Tibial nerve (tissue), 4 donors: ENCODE measurements at places on chromosomes 7 and 10.

DNA sequence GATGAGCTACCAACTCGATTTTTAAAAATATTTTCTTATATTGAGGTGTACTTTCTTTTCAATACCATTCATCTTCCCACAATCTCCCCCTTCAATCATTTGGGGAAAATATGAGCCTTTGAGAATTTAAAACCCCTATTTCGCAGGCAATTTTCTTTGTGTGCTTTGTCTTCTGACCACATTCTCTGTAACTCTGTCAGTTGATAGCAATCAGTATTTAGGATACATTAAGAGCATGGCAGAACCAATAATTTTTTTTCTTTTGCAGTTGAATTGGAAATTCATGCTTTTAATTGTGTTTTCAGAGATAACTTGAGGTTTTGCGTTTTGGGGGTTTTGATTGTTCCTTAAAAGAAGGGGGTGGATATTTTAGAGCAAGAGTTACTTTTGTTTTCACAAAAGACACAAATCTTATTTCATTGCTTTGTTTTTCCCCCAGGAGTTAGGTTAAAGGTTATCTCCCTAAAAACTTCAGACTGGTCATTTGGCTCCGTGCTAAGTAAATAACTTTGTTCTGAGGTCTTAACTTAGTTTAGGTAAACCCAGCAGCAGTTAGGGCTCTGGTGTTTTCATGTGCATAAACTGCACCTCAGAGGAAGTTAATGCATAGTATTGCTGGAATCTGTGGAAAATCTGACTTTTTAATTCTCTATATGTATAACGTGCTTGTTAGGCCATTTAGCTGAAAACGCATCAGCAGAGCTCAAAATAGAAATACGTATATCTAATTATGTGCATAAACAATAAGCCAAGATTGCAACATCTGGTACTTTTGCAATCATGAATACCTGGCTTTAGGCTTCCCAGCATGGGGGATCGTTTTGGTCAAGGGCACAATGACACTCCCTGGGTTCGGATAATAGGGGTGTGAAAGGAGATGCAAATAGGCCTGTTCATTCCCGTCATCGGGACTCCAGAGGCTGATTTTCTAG is 676.4 kb upstream of the ANKRD30A start:
- H3K27me3 ChIP-seq: no peaks in the 10 kb centered on the region
- no peak overlapping the region for H3K27ac ChIP-seq
- no peaks in the 10 kb centered on the region for H3K4me1 ChIP-seq

DNA sequence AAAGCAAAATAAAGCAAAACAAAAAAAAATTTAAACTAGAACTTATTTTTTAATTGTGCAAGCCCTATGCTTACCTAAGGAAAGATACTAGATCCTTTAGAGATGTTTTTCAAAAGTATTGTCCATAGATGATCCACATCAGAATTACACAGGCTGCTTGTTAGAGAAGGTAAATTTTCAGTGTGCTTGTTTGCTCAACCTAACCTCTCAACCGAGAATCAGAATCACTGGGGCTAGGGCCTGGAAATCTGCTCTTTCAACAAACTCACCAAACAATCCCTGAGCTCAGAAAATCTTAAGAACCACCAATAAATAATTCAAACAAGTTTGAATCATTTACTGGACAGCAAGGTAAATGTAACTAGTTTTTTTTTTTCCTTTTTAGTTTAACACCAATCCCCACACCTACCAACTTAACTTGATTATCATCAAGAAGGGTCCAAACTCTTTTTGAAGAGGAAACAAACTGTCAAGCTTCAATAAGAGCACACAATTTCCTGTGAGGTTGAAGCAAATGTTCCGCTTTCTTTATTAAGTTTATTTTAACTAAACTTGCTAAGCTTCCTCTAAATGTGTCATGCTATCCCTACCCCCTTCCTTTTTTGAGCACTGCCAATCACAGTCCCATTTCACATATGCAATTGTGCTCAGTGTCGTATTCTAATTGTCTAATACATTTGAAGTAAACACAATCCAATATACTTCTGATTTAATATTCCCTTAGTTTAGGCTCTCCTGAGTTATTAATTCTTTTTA is 7.4 kb upstream of the TSPAN33 start:
- H3K4me3 ChIP-seq: no peak overlapping the region
- H3K36me3 ChIP-seq: no peaks in the 10 kb centered on the region
- no peak for DNase-seq
- no peaks in the 10 kb centered on the region for H3K4me1 ChIP-seq

DNA sequence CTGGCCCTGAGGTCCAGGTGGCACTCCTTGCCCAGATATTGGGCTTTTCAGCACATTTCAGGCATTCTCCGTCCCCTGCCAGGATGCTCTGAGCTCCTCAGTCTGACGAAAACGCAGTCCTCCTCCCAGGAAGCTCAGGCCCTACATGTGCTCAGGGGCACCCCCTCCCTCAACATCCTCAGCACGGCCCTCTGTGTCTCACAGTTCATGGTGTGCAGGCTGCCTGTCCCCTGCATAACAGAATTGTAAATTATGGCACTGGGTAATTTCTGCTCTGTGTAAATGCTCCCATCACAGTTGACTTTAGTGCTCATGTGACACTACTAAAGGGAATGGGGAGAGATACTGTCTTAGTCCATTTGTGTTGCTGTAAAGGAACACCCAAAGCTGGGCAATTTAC is 563.8 kb downstream of the DNAJB6 start:
- H3K27ac ChIP-seq: no peak overlapping the region
- H3K4me3 ChIP-seq: no peak overlapping the region
- no peak for DNase-seq
- no peaks in the 10 kb centered on the region for H3K36me3 ChIP-seq
- H3K4me1 ChIP-seq: peaks cover 1% of the 10 kb centered on the region
- H3K27me3 ChIP-seq: no peaks in the 10 kb centered on the region

DNA sequence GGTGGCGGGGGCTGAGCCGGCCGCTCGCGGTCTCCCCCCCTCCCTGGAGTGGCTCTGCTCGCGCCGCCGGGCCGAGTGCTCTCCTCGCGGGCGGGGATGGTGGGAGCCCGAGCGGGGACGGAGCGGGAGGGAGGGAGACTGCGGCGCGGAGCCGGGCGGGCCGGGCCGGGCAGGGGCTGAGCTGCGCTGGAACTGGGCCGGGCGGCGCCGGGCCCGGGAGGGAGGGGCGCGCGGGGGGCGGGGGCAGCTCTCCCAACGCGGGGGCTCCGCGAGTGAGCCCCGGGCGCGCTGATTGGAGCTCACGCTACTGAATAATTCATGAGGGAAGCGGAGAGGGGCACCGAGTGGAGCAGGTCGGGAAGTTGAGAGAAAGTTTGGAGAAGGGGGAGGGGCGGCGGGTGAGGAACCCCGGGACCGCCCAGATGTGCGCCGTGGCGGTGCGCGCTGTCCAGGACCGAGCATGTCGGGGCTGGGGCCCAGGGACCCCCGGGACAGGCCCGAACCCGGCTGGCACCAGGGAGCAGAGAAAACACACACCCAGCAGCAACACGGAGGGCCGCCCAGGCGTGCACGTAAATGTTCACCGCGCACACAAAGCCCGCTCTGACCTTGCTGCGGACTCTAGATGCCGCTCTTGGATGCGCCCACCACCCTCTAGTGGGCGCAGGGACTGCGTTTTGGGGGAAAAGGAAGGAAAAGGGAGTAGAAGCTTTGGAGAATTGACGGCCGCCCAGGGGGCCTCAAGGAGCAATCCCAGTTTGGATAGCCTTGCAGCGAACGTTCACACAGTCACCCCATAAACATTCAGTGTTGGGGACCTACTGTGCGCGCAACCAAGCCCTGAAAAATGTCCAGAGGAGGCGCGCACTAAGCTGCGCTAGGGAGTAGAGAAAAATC is at the start of gene EPHB4:
TSS of gene EPHB4 (minus strand) at position 194 of the 897 bp plus-strand sequence. CDS start 493 bp downstream, outside the sequence.
- H3K27me3 ChIP-seq: no peaks in the 10 kb centered on the region
- peak within 1 kb of the TSS; percentile 46 for H3K4me3 ChIP-seq
- H3K4me1 ChIP-seq: no peaks in the 10 kb centered on the region
- no peak for DNase-seq
- H3K27ac ChIP-seq: peak within 1 kb of the TSS; percentile 79

GRCh38 chr10:91787810-91788209 is 10.4 kb upstream of the TNKS2 start:
- no peaks in the 10 kb centered on the region for H3K4me1 ChIP-seq
- H3K27ac ChIP-seq: no peak overlapping the region
- no peak overlapping the region for H3K4me3 ChIP-seq
- no peaks in the 10 kb centered on the region for H3K36me3 ChIP-seq

- no peaks in the 10 kb centered on the region for H3K27me3 ChIP-seq
- no peaks in the 10 kb centered on the region for H3K4me1 ChIP-seq
- DNase-seq: no peak
- H3K36me3 ChIP-seq: no peaks in the 10 kb centered on the region
- no peak overlapping the region for H3K27ac ChIP-seq
Measured at GRCh38 chr10:46559231-46559671, 2.8 kb upstream of the GPRIN2 start.

GRCh38 chr7:100668069-100668449 is 5.5 kb upstream of the GNB2 start:
- no peak for DNase-seq
- no peaks in the 10 kb centered on the region for H3K4me1 ChIP-seq
- H3K27ac ChIP-seq: no peak overlapping the region

- H3K27ac ChIP-seq: no peak overlapping the region
- peaks cover 22% of the 10 kb centered on the region for H3K4me1 ChIP-seq
- no peak overlapping the region for H3K4me3 ChIP-seq
- no peaks in the 10 kb centered on the region for H3K36me3 ChIP-seq
- DNase-seq: peak; percentile 27
- H3K27me3 ChIP-seq: no peaks in the 10 kb centered on the region
Measured at GRCh38 chr10:113099431-113100183, 149.6 kb downstream of the TCF7L2 start.

DNA sequence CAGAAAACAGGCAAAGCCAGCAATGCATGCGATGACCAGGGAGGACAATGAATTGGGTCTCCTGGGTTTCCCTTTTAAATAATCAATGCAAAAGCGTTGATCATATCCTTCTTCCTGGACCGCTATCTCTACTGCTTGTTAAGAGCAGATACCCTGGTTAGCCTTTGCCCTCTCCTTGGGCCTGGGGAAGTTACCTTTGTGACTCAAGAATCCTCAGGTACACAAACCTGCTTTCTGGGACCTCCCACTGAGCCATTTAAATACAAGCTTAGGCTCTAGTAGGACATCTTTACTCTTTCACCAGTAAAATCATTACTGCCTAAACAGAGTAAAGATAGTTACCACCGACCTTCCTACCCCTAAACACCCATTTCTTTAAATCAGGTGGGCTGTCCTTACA is 173.9 kb downstream of the WNT2 start:
- no peak overlapping the region for H3K4me3 ChIP-seq
- H3K27ac ChIP-seq: no peak overlapping the region
- no peaks in the 10 kb centered on the region for H3K27me3 ChIP-seq

DNA sequence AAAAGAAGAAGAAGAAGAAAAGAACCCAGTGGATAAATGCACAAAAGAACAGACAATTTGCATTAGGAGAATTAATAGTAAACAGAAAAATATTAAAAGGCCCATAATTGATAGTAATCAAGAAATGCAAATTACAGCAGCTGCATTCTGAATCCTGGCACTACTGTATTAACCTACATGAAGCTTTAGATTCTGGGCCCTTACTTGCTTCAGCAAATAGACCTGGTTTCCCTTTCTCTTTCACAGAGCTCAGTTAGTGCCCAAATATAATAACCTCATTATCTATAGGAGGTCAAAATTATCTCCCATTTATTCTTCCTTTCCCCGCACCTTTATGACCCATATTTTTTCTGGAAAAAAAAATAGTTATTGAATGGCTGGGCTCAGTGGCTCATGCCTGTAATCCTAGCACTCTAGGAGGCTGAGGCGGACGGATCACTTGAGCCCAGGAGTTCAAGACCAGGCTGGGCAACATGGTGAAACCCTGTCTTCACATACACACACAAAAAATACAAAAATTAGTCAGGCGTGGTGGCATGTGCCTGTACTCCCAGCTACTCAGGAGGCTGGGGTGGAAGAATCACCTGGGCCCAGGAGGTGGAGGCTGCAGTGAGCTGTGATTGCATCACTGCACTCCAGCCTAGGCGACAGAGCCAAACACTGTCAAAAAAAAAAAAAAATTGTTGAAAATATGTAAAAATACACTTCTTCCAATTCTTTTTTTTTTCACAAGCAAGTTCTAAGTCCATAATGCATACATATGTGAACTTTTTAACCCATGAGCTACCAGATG is 36.0 kb upstream of the PIK3AP1 start:
- H3K27ac ChIP-seq: no peak overlapping the region
- no peak for DNase-seq
- no peak overlapping the region for H3K4me3 ChIP-seq
- H3K4me1 ChIP-seq: no peaks in the 10 kb centered on the region

DNA sequence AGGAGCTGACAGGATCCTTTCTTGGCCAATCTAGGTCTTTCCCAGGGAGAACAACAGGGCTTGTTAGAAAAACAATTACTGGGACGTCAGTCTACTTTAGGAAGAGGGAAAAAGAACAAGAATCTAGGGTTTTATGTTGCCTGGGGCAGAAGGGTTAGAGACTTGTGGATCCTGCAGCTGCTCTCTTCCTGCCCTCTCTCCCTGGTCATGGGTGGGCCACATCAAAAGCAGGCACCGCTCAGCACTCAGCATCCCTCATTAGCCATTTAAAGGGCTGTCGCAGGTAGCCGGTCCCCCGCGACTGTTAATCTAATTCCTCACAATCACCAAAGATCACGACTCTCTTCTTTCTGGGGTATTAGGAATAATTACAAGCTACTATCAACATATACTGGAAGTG is 631.9 kb downstream of the CALN1 start:
- DNase-seq: no peak
- no peaks in the 10 kb centered on the region for H3K4me1 ChIP-seq
- no peak overlapping the region for H3K27ac ChIP-seq
- no peaks in the 10 kb centered on the region for H3K36me3 ChIP-seq
- no peak overlapping the region for H3K4me3 ChIP-seq

- no peaks in the 10 kb centered on the region for H3K36me3 ChIP-seq
- H3K27me3 ChIP-seq: no peaks in the 10 kb centered on the region
- no peak overlapping the region for H3K4me3 ChIP-seq
- no peaks in the 10 kb centered on the region for H3K4me1 ChIP-seq
- DNase-seq: no peak
Measured at GRCh38 chr7:105992905-105993304, 29.8 kb downstream of the CDHR3 start.

DNA sequence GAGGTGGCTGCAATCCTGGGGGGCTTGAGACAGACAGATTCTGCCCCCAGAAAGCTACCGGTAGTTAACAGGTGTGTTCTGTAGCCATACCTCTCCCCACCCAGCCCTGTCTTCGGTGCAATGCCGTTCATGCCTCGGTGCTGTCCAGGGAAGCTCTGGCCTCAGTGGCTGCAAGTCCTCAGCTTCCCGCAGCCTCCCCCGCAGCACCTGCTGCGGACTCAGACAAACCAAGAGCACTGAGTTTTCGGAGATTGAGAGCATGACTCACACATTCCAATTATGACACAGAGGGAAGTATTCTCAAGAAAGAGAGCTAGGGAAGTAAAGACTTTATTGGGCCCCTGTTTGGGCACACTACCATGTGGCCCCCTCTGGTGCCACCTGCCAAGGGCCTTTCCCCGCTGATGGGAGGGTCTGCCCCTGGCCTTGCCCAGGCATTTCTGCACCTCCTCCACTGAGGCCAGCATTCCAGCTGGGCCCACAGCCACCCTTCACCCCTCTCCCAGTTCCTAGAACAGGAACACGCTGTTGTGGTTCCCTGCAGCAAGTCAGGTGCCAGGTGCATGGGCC is 30.2 kb upstream of the EZH2 start:
- H3K27me3 ChIP-seq: no peaks in the 10 kb centered on the region
- DNase-seq: no peak
- no peaks in the 10 kb centered on the region for H3K36me3 ChIP-seq
- no peaks in the 10 kb centered on the region for H3K4me1 ChIP-seq
- H3K27ac ChIP-seq: no peak overlapping the region

- no peak overlapping the region for H3K4me3 ChIP-seq
- H3K27ac ChIP-seq: no peak overlapping the region
- no peaks in the 10 kb centered on the region for H3K27me3 ChIP-seq
- H3K36me3 ChIP-seq: no peaks in the 10 kb centered on the region
- no peak for DNase-seq
Measured at GRCh38 chr7:85386460-85386859, 199.6 kb upstream of the SEMA3D start.
